ENCODE measurements at places on chromosomes 7 and 10.

DNA sequence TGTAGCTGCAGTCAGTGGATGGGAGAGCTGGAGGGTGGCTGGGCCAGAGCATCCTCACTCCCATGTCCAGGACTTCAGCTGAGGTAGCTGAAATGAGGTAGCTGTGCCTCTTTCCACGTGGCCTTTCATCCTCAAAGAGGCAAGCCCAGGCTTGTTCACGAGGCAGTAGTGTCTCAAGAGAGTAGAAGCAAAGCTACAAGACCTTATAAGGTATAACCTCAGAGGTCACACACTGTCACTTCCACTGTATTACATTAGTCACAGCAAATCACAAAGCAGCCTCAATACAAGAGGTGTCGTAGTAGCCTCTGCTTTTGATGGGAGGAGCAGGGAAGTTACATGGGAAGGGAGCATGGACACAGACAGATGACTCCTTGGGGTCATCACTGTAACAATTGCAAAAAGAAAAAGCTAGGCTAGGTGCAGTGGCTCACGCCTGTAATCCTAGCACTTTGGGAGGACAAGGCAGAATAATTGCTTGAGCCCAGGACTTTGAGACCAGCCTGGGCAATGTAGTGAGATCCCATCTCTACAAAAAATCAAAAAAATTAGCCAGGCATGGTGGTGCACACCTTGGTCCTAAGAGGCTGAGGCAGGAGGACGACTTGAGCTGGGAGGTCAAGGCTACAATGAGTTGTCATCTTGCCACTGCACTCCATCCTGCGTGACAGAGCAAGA lies 97.5 kb downstream of the SKIDA1 start:
- no peak overlapping the region for H3K4me3 ChIP-seq
- no peaks in the 10 kb centered on the region for H3K36me3 ChIP-seq
- H3K4me1 ChIP-seq = no peaks in the 10 kb centered on the region
- no peak overlapping the region for H3K27ac ChIP-seq

DNA sequence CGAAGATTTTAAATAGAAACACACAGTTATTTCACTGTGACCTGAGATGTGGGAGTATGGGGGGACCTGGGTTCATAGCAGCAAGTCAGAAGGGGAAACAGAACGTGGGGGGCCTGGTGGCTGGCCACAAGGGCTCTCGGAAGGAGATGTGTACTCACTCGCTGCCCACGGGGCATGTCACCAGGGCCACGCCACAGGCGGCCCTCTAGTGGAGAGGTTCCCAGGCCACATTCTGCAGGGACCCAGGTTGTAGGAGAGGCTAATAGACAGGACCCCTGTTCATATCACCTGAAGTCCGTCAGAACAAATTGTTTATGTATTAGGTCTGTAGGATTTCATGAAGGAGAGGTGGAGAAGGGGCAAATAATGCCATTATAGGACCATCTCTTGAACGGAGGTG lies 25.1 kb upstream of the SVOPL start:
- H3K36me3 ChIP-seq = no peaks in the 10 kb centered on the region
- DNase-seq = no peak
- H3K27ac ChIP-seq = no peak overlapping the region
- no peaks in the 10 kb centered on the region for H3K4me1 ChIP-seq

DNA sequence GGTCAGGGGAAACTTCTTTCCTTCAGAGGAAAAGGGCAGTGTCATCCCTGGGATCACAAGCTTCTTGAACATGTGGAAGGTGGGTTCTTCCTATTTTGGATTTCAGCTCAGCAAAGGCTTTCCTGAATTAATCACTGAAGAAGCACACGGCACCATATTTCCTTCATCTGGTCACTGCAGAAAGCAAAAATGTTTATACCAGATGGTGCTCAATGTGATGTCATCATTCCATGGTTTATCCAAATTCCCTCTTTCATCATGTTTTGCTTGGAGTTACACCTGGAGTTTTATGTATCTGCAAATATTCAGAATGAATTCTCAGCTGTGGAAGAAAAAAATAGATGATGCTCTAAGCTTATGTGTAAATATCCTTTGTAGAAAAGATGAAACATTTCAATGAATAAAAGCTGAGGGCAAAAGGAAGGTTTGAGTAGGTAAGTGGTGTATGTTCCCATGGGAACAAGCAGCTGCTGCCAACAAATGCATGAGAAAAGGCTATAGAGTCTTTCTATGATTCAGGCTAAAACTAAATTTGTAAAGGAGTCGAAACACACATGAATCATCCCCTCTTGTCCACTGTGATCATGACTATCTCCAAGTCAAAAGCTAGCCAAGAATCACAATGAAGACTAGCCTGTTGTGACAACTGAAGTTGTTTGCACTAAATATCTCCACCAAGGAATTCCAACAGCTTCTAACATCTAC lies 26.9 kb upstream of the BPGM start:
- no peaks in the 10 kb centered on the region for H3K4me1 ChIP-seq
- no peaks in the 10 kb centered on the region for H3K36me3 ChIP-seq
- no peak overlapping the region for H3K27ac ChIP-seq
- no peak overlapping the region for H3K4me3 ChIP-seq

DNA sequence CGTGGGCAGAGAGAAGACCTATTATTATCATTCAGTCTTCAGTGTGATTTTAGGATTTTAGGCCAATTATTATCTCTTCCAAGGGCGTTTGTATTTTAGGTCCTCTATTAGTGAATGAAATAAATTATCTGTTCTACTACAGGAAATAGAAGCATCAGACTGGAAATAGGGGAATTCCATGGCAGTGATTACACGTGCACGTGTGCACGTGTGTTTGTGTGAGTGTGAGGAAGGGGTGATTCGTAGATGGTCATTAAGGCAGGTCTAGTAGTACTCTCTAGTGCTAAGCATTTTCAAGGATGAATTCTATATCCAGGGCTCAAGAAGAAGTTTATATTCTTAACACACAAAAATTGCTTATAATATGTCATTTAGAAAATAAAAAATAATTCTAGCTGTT lies 623.2 kb downstream of the GATA3 start:
- H3K4me3 ChIP-seq = no peak overlapping the region
- H3K36me3 ChIP-seq = no peaks in the 10 kb centered on the region
- H3K4me1 ChIP-seq = no peaks in the 10 kb centered on the region
- DNase-seq = no peak
- no peaks in the 10 kb centered on the region for H3K27me3 ChIP-seq

DNA sequence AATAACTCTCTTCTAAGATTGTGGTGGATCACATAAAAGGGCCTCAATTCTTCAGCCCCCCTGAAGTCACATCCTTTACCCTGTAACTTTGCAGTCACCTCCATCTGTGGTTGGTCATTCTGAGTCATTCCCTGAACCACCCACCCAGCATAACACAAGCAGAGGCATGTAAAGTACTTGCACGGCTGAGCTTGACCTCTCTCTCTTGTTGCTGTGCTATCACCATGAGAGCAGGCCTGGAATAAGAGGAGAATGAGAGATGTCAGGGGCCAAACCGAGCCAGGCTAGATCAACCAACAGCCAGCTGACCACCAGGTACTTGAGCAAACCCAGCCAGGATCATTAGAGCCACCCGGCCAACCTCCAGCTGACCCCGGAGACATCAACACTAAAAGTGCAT lies 13.5 kb upstream of the STK17A start:
- DNase-seq = no peak
- H3K27ac ChIP-seq = no peak overlapping the region
- H3K36me3 ChIP-seq = no peaks in the 10 kb centered on the region
- H3K4me3 ChIP-seq = no peak overlapping the region
- no peaks in the 10 kb centered on the region for H3K27me3 ChIP-seq
- H3K4me1 ChIP-seq = no peaks in the 10 kb centered on the region

DNA sequence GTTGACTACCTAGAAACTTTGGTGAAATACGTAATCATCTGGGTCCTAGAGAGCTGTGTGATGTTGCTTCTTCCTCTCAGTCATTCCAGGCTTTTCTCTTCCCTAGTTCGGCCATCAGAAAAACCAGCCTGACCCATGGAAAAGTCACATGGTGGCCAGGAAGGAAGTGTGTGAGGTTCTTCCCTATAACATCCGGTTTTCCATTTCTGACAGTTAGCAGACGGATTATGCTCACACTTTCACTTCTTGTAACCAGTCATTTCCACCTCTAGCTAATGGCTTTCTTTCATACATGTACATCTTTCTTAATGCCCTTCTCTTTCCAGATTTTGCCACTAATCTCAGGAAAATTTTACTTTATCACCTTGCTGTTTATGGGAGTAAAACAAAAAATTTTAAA lies 110.0 kb upstream of the GLCCI1 start:
- H3K4me1 ChIP-seq = no peaks in the 10 kb centered on the region
- no peak overlapping the region for H3K27ac ChIP-seq
- no peak overlapping the region for H3K4me3 ChIP-seq
- H3K27me3 ChIP-seq = no peaks in the 10 kb centered on the region

DNA sequence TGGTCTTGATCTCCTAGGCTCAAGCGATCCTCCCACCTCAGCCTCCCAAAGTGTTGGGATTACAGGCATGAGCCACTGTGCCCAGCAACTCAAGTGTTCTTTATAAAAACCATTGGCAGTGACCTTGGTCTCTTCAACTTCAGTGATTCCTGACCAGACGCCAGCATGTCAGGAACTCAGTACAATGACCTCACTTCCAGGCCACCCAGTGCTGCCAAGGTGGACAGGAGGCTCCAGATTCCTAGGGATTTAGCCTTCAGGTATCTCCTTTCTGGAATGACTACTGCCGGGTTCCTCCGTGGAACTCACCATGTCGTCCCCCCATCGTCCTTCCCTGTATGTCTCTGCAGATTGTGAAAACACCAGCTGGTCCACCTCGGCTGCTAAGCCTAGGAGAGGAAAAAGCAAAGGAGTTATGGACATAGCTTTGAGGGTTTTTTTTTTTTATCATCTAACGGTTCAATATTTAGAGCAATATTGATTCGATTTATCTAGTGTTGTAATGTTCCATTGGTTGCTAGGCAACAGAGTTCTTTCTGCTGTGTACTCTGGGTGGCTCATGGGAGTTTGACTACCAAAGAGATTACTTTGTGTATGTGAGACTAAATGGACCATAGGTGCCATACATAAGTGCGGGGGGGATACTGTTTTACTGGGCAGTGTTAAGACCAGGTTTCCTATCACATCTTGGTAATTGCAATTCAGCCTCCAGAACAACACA lies 425.8 kb upstream of the AUTS2 start:
- no peak overlapping the region for H3K27ac ChIP-seq
- no peaks in the 10 kb centered on the region for H3K27me3 ChIP-seq
- DNase-seq = no peak
- no peak overlapping the region for H3K4me3 ChIP-seq
- no peaks in the 10 kb centered on the region for H3K4me1 ChIP-seq
- H3K36me3 ChIP-seq = no peaks in the 10 kb centered on the region

DNA sequence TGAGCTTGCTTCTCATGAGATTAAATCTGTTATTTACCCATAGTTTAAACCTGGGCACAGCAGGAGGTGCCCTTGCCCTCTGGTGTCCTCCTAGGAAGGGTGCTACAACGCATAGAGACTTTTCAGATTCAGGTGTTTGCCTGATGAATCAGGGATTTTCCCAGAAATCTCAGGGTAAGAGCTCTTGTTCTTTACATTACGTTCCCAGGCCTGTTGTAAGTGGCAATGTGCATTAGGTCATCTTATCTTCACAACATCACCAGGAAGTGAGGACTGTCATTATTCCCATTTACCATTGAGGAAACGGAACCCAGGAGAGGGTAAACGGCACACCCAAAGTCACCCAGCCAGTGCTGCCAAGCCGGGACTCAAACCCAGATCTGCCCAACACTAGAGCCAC lies 73.0 kb downstream of the NHLRC2 start:
- no peak for DNase-seq
- H3K27ac ChIP-seq = no peak overlapping the region
- H3K4me1 ChIP-seq = no peaks in the 10 kb centered on the region
- H3K36me3 ChIP-seq = no peaks in the 10 kb centered on the region
- H3K27me3 ChIP-seq = no peaks in the 10 kb centered on the region
- no peak overlapping the region for H3K4me3 ChIP-seq

GRCh38 chr10:71246591-71247413 lies 34.4 kb downstream of the UNC5B start:
- H3K27ac ChIP-seq = no peak overlapping the region
- H3K4me1 ChIP-seq = peaks cover 3% of the 10 kb centered on the region
- no peaks in the 10 kb centered on the region for H3K36me3 ChIP-seq

- H3K4me1 ChIP-seq = no peaks in the 10 kb centered on the region
- DNase-seq = no peak
- no peak overlapping the region for H3K4me3 ChIP-seq
- no peaks in the 10 kb centered on the region for H3K27me3 ChIP-seq
- H3K27ac ChIP-seq = no peak overlapping the region
- H3K36me3 ChIP-seq = no peaks in the 10 kb centered on the region
Observed at GRCh38 chr7:54397836-54398612, 144.2 kb upstream of the VSTM2A start.

DNA sequence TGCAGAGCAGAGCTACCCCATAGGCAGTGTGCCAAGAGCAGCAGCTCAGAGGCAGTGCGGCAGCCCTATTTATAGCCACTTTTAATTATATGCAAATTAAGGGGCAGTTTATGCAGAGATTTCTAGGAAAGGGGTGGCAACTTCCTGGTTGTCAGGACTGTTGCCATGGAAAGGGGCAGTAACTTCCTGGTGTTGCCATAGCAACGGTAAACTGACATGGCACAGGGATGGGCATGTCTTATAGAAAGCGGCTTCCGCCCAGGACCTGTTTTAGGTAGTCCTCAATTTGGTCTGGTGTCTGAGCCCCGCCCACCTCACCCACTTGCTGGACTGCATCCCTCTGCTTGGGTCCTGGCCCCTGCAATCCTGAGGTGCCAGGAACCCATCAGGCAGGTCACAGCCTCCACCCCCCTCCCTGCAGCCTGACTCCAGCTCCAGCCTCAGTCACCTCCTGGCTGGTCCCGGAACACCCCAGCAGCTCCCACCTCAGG lies 115.8 kb downstream of the TMEM130 start:
- no peaks in the 10 kb centered on the region for H3K4me1 ChIP-seq
- peak; percentile 37 for DNase-seq
- H3K36me3 ChIP-seq = no peaks in the 10 kb centered on the region
- no peaks in the 10 kb centered on the region for H3K27me3 ChIP-seq
- H3K4me3 ChIP-seq = no peak overlapping the region

GRCh38 chr10:86759073-86759672 lies 2.8 kb downstream of the BMPR1A start:
- H3K4me3 ChIP-seq = peak overlapping the region; percentile 53
- H3K27ac ChIP-seq = no peak overlapping the region
- H3K4me1 ChIP-seq = peaks cover 2% of the 10 kb centered on the region

DNA sequence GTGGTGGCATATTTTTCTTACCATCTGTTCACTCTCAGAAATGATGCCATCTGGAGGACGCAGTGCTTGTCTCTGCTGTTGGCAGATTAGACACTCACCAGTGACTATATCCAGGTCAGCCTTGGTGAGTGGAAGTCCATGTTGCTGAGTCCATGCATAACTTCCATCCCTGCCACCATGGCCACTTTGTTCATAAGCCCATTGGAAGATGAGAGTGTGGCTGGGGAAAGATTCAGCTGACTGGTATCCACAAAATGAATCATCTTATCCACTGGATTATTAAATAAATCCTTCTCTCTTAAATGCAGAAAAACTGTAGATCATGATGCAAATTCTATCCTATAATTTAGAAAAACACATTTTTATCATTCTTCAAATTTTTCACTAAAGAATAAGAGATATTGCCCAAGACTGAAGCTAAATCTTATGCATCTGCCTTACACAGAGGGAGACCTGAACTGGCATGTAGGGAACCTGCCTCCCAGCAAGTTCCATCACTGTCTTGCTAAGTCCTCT lies 726.9 kb downstream of the TNS3 start:
- no peaks in the 10 kb centered on the region for H3K4me1 ChIP-seq
- DNase-seq = no peak
- H3K27me3 ChIP-seq = no peaks in the 10 kb centered on the region

GRCh38 chr7:103821092-103821491 lies 168.4 kb downstream of the RELN start:
- H3K27me3 ChIP-seq = no peaks in the 10 kb centered on the region
- H3K4me3 ChIP-seq = no peak overlapping the region
- no peak for DNase-seq
- no peaks in the 10 kb centered on the region for H3K4me1 ChIP-seq
- H3K36me3 ChIP-seq = no peaks in the 10 kb centered on the region

- no peak for DNase-seq
- no peak overlapping the region for H3K4me3 ChIP-seq
- H3K27ac ChIP-seq = no peak overlapping the region
- H3K27me3 ChIP-seq = no peaks in the 10 kb centered on the region
Observed at GRCh38 chr7:2405601-2406345, 2.4 kb downstream of the CHST12 start.

All from neuronal stem cell (in vitro differentiated cells).